Stimulated activated CD4-positive, alpha-beta T cell treated with anti-CD3 and anti-CD28 coated beads, Interleukin-15, amount 100 ng/mL, for 1 hour (primary cell): ENCODE measurements at places on chromosomes 4 and X.

DNA sequence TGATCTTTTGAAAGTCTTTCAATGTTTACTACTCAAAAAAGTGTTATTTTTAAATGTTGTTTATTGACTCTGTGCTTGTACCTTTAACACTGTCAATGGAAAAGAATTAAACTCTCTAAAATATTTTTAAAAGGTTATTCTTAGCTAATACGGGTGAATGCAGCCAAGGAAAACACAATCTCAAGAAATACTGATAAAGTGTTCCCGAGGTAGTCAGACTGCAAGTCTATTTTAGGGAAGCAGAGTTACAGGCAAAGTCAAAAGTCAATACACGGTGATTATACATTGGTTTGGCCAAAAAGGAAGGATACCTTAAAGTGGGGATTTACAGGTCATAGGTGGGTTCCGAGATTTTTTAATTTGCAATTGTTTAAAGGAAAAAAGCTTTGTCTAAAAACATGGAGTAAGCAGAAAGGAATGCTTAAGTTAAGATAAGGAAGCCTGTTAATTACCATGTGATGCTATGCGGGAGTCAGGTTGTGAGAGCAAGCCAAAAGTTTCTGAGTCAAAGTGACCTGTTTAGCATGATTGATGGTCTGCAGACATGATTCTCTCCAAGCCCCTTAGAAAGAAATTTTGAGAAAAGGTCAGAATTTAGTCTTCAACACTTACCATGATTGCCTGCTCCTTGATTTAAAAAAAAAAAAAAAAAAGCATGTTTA, 288.4 kb downstream of the KLHL4 start:
- DNase-seq: no peak

GRCh38 chrX:20740443-20740842, 473.7 kb upstream of the RPS6KA3 start:
- no peak for DNase-seq

DNA sequence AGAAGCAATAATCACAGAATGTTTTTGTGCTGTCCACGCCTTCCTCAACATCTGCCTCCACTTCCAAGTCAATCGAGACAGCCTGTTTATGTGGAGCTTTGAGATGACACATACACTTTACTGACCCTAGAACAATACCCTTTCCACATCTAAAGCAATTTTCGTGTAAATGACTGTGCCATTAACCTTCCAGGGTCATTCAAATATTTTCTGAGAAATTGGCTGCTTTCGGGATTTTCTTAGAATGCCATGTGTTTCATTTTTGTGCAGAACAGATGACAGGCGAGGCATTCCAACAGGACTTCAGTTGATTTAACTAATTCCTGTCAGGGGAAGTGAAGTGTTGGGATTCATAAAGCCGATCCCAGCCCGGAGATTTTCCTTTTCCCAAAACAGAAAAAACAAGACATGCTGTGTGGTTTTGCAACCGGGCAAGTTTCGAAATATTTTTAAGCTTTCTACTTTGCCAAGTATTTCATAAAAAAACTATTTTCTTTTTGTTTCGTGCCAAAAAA, 73.9 kb downstream of the SORBS2 start:
- no peak for DNase-seq

DNA sequence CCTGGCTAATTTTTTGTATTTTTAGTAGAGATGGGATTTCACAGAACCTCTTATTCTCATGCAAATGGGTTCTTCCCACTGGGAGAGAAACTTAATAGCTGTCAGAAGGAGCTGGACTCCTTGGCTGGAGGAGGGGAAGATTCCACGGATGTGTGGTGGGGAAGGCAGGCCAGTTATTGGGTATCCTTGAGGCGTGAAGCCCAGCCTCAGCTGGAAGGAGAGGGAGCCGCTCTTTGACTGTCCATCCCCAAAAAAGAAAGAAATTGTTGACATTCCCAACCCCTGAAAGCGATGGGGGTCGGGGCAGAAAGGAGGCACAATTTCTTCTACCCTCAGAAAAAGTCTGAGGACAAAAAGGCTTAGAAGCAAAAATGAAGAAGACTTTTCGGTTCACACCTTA, 983.1 kb upstream of the PABPC4L start:
- no peak for DNase-seq

DNA sequence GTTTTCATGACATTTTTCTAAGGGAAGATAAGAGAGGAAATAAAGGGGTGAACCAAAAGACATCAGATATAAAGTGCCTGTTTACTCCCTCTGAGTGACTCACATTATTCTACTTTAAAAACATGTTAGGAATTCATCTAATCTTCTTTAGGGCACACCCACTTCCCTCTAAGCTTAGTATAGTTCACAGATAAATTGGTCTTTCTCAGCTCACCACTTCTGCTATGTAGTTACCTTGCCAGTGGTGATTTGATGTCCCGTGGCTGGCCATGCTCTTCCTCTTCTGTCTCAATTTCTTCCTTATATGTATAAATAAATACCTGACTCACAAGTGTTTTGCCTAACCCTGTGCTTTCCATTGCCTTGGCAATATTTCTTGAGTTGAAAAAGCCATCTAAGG, 96.8 kb downstream of the PDLIM5 start:
- DNase-seq: no peak

DNA sequence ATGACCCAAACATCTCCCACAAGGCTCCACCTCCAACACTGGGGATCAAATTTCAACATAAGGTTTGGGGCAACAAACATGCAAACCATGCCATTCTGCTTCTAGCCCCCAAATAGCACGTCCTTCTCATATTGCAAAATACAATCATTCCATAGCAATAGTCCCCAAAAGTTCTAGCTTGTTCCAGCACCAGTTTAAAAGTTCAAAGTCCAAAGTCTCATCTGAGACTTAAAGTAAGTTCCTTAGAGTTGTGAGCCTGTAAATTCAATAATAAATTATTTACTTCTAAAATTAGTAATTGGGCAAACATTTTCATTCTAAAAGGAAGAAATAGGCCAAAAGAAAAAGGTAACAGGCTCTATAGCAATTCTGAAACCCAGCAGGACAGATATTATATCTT, 8.9 kb upstream of the TASL start:
- no peak for DNase-seq

DNA sequence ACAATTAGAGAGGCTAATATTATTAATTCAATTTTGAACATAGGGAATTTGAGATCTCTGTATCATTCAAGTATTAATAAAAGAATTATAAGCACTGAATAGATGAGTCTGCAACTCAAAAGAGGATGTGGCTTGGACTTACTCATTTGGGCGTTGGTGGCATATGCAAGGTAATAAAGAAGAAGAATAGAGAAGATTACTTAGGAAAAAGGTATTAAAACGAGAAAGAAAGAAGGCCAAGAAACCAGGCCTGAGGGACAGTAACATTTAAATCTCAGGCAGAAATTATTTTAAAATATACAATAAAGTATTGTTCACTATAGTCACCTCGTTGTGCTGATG, 383.0 kb upstream of the INTU start:
- DNase-seq: no peak

GRCh38 chr4:1382776-1383727, 23.2 kb downstream of the NKX1-1 start:
- no peak for DNase-seq

DNA sequence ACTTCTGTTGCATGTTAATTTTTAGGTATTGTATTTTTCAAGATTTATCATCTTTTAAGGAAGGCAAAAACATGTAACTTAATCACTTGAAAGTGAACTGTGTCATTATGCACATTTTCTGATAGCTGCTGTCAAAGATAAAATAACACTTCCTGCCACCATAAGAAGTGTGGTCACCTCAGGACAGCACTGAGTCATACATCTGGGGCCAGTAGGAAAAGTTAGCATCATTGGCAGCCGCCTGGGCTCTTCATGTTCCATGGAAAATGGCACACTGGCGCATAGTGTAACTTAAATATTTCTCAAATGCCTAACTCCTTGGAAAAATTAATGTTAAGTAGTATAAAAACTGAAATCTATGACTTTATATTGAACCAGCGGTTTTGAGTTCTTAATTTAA, 24.2 kb downstream of the CNKSR2 start:
- no peak for DNase-seq

DNA sequence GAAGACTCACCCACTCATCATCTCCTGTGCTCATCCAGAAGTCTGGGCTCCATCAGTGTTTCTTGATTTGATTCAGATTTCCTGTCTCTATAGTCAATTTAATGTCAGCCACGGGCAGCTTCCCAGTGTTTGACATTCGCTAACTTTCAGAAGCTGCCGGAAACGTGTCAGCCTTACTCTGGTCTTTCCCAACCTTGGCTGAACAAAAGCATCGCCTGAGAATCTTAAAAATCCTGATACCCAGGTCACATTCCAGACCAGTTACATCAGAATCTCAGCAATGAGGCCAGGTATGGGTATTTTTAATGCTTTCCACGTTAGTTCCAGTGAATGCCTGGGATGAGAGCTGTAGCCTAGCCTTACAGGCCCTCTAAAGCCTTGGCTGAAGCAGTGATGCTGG, 233.8 kb downstream of the FRMPD4 start:
- no peak for DNase-seq

DNA sequence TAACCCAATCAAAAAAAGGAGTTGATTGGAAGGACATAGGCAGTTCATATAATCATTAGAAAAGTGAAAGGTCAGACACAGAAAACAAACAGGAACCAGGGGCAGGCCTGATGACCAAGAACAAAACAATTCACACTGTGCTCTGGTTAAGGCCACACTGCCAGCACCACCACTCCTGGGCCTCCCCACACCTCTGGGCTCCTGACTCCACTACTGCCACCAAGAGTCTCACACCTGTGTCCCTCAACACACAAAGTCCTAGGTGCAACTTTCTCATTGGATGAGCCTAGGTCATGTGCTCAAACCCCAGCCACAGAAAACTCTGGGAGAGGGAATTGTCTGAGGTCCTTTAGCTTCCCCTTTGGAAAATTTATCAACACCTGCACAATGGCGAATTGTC, 11.1 kb upstream of the FAM9C start:
- DNase-seq: no peak

DNA sequence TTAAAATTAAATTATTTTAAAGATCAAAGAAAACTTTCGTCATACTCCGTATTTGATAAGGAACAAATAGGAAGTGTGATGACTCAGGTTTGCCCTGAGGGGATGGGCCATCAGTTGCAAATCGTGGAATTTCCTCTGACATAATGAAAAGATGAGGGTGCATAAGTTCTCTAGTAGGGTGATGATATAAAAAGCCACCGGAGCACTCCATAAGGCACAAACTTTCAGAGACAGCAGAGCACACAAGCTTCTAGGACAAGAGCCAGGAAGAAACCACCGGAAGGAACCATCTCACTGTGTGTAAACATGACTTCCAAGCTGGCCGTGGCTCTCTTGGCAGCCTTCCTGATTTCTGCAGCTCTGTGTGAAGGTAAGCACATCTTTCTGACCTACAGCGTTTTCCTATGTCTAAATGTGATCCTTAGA, at the start of gene CXCL8:
TSS of gene CXCL8 (plus strand) at position 217 of the 426 bp plus-strand sequence. CDS start at position 307, 90 bp downstream.
- DNase-seq: no peak

- no peak for DNase-seq
Observed at GRCh38 chrX:119343856-119344255, 55.3 kb upstream of the SLC25A43 start.

DNA sequence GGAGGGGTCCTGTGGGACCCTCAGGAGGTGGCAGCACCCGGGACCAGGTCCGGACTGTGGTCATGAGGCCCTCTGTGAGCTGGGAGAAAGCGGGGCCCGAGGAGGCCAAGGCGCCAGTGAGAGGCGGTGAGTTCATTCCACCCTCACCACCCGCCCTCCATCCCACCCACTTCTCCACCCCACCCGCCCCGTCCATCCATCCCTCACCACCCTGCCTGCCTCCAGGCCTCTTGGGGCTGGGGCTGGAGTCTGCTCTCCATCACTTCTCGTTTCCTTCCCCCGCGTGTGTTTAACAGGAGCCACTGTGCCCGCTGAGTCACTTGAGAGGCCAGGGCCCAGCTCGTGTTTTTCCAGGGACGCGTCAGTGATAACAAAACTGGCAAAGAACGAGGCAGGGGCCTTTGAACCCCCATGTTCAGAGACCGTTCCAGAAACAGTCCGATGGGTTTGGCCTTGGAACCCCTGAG, 6.2 kb downstream of the SH3TC1 start:
- no peak for DNase-seq

GRCh38 chrX:26909728-26910127, 553.4 kb downstream of the PPP4R3C start:
- no peak for DNase-seq

DNA sequence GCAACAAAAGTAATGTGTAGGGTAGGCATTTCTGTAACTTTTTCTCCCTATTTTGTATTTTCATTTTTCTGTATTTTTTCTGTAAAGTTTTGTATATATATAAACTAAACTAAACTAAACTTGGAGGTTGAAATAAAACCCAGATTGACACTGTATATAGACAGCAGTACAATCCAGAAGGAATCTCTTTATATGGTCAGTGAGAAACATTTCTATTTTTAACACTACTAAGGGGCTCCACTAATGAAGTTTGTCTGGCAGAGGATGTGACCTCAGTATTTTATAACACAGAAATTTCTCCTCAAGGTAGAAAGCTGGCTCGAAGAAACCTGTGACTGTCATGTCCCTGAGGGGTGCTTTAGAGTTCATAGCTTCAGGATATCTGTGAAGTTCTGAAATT, 959.2 kb downstream of the ADGRL3 start:
- DNase-seq: no peak

DNA sequence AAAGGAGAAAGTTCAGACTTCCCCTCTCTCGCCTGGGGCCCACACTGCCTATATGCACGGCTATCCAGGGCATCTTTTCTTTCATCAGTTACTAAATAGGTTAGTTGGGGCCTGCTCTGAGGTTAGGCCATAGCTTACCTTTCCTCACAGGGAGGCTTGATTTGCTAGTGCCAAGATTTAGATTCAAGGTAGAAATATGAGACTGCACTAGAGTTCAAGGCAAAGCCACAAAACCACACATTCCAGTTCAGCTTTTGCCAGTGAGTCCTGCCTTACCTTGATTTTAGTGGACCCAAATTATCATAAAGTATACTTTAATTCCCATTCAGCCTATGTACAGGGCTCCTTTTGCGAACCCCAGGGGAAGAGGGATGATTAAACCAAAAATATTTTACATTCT, 762.8 kb downstream of the PDHA2 start:
- no peak for DNase-seq

- DNase-seq: no peak
Observed at GRCh38 chr4:57640391-57641100, 530.4 kb upstream of the IGFBP7 start.

- DNase-seq: no peak
Observed at GRCh38 chrX:97860226-97860625, 976.5 kb downstream of the RPA4 start.

DNA sequence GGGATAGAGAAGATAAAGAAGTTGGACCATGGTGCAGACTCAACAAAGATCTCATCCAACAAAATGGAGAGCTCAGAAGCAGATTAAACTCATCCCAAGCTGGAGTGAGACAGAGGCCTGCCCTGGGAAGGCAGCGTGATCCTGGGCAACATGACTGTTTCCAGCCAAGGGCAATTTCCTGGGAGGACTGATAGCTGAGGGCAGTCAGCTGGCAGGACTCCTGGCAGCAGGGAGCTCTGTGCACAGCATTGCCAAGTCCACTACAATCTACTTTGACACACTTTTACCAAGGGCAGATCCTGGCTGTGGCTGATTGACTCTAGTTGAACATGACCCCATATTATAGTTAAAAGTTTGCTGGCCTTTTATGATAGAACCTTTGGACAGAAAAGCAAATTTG, 357.3 kb upstream of the RASGEF1B start:
- DNase-seq: no peak

GRCh38 chr4:1739358-1739757, 18.0 kb downstream of the TACC3 start:
- no peak for DNase-seq

- DNase-seq: no peak
Observed at GRCh38 chr4:47340914-47341313, 122.6 kb downstream of the COMMD8 start.

GRCh38 chr4:99324979-99325378, 3.8 kb upstream of the ADH1B start:
- DNase-seq: no peak

GRCh38 chr4:176799653-176800052, 6.9 kb upstream of the VEGFC start:
- DNase-seq: no peak
